ENCODE measurements at places on chromosomes 2 and 18.

GRCh38 chr2:233010569-233011267 lies 2.3 kb downstream of the NGEF start:
- DNase-seq: no peak

DNA sequence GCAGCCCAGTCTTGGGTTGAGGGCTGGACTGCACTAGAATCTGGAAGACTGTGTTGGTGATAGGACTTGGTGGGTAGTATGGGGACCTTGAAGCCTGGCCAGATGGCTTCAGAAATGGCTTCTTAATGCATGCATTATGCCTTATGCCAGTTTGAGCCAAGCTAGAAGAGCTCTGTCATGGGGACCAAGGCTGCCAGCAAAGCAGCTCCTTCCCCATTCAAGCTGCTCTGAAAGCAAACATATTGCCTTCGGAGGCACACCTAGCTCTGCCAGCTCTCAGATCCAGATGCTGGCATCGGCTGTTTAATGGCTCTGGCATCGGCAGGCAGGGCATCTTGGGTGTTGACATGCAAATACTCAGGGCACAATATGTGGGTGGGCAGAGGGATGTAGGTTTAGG lies 59.0 kb upstream of the IGFBP5 start:
- no peak for DNase-seq

DNA sequence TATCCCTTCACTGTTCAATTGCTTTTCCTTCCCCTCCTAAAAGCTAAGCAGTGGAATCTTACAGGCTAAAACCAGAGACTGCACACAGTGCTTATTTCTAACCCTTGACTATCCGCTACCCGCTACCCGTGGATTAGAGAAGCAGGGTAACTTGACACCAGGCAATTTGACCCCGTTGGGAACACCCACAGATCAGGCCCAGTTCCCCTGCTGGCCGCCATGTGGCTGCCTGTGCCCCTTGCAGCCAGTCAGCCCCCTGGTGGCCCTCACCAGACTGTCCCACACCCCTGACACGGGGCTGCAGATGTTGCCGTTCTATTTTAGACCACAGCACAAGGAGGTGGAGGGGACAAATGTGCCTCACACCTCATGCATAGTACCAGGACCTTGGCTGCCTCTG lies 74.8 kb downstream of the TXNL1 start:
- no peak for DNase-seq

GRCh38 chr2:205130111-205130829 lies 552.0 kb upstream of the NRP2 start:
- no peak for DNase-seq

GRCh38 chr2:53631313-53632125 lies 136.1 kb upstream of the CHAC2 start:
- DNase-seq: no peak

DNA sequence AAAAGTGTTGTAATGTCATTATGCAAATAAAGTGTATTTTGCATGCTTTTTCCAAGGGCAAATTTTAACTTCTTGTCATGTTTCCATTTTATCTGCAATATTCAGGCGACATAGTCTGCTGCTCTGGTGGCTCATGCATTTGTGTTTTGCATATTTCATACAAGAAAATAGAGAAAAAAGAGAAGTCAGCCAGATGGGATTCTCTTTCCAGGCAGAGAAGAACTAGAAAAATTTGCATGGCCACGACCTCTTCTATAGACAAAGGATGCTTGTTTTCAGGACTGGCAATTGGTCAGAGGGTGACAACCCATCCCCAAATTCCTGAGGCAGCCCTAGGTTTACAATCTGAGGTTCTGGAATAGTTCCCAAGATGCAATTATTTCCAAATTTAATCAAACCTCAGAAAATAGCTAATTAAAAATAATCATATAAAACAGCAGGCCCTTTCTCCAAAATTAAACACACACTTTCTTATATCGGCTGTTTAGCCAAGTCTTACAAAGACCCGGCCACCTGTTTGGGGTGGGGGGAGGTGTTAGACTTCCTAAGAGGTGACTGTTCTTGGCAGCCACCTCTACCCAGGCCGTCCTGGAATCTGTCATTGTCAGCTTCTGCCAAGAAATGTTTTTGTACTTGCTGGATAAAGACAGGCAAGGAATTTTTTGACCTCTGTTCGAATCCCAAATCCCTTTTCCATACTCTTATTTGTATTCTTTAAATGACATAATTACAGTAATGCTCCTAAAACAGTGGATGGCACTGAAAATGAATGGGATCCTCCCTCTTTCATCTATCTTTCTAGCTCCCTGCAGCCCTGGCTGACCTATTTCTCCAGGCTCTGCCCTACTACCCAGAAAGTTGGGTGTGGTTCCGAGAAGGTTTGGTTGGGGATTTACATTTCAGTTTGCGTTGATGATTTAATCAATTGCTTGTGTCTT lies 20.8 kb upstream of the SOS1 start:
- DNase-seq: no peak
